Mucosa of gallbladder (tissue), 1 donor: ENCODE measurements at places on chromosomes 16 and 17.

DNA sequence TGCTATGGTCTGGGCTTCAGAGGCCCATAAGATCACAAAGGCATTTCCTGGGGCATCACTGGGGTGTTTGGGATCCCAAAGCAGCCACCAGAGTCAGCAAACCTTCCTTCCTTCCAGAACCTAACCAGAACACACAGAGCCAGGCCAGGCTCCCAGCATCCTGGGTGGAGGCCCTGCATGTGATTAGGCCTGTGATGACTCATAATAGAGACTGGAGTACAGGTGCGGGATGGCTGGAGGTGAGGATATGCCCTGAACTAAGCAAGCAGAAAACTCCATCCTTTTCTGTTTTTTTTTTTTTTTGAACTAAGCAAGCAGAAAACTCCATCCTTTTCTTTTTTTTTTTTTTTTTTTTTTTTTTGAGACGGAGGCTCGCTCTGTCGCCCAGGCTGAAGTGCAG lies 17.7 kb upstream of the GFOD2 start:
- DNase-seq = no peak

- DNase-seq = no peak
These were observed 279.4 kb upstream of the ELAC2 start for GRCh38 chr17:13297183-13297582.

GRCh38 chr17:7541074-7541621 lies 7.7 kb upstream of the TNFSF12 start:
- no peak for DNase-seq

DNA sequence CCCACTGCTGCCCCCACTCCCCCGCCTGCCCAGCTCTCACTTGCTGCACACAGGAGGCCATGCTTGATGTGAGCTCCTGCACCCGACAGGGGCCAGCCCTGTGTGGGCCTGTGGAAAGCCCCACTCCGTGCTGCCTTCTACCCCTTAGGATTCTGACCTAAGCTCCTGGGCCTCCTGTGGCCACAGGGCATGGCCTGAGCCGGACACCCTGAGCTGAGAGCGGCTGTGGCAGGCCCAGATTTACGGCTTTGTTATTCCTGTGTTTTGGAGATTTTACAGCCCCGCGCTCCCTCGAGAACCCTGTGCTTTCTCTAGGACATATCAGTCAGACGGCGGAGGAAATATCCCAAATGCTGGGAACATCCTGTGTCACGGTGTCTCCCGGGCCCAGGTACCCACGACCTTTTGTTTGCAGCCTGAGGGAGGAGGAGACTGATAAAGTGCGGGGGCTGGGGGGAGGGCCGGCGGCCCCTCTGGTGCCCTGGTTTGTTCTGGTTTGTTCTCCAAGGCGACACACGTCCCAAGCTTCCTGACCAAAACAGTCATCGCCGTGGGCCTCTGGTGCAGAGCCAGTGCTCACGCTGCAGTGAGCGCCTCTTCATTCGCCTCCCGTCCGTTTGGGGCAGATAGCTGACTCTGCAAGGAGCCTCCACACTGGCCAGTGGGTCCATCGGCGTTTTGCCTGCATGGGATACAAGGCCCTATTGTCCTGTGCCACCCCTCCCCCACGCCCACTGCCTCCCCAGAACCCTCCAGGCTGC lies 363.4 kb downstream of the C16orf95 start:
- DNase-seq = no peak

GRCh38 chr16:86370062-86370461 lies 140.3 kb upstream of the FOXF1 start:
- no peak for DNase-seq

- no peak for DNase-seq
These were observed 6.5 kb downstream of the LGALS3BP start for GRCh38 chr17:78973196-78973595.

- DNase-seq = no peak
These were observed 81.7 kb downstream of the CYB561 start for GRCh38 chr17:63364387-63364786.

GRCh38 chr17:77147357-77147801 lies 6.6 kb downstream of the SEC14L1 start:
- no peak for DNase-seq

GRCh38 chr16:69443927-69444631 lies 19.7 kb downstream of the CYB5B start:
- peak; percentile 26 for DNase-seq

DNA sequence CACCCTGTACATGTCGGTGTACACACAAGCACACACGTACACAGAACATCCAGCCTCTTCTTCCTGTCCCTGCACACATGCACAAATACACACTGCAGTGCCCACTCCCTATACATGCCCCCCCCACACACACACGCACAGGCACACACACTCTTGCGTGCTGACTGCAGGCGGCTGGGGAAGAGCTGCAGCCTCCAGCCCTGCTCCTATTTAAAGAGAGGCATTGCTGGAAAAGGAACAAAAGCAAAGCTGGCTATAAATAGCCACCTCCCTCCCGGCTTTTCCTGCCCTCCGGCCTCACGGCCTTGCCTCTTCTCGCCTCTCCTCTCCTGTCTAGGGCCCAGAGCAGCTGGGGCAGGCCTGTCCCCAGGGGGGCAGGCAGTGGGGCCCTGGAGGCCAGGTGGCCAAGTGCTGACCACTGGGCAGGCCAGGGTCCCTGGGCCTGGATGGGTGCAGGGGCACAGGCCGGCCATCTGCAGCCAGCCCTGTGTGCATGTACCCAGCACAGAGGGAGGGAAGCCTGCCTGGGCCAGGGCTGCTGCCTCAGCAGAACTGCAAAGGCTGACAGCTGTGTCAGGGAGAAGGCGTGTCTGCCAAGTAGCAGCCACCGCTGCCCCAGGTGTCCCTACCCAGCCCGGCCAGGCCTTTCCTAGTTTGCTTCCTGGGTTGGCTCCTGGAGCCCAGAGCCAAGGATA lies 25.4 kb downstream of the RTN4RL1 start:
- DNase-seq = peak; percentile 76

DNA sequence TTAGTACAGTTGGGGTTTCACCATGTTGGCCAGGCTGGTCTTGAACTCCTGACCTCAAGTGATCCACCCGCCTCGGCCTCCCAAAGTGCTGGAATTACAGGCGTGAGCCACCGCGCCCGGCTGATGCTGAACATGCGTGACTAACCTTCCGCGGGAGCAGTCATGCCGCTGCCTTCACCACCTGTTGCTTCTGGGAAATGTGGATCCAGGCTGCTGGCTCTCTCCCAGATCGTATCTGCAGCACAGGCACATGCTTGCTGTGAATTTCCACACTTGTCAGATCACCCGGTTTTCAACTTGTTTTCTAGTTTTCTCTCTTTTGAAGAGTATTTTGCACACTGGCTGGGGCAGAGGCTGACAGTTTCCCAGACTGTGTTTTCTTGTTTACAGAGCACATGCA lies 97.9 kb downstream of the ADCY9 start:
- DNase-seq = no peak

- DNase-seq = no peak
These were observed 194.7 kb downstream of the XYLT1 start for GRCh38 chr16:17276010-17276530.

DNA sequence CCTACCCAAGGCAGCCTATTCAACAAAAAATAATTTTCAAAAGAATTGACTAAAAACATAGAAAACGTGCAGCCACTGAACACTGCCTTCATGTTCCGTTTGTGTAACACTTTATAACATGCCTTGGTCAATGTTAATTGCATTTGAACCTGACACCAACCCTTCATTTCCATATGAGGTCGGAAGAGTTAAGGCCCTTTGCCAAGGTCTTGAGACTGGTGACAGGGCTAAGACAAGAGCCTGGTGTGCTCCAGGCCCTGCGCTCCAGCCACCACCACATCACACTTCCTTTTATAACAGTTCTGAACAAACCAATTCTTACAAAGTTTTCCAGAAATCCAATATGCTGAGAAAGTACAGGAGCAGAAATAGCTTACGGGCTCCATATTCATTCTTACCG lies 4.2 kb downstream of the BBS2 start:
- DNase-seq = no peak

DNA sequence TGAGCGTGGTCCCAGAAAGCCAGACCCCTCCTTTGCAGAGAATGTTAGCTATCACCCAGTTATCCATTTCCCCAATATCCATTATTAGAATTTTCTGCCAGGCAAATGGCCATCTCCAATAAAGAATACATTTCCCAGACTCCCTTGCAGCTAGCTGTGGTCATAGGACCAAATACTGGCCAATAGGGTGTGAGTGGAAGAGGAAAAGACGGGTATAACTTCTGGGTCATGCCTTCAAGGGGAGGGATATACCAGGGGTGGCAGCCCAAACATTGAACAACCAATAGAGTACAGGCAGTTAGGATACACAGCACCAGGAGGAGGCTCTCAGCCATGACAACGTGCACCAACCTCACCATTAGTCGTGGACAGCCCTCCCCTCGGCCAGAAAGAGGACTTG lies 26.1 kb upstream of the FOXF1 start:
- DNase-seq = no peak
